NCI-H226 (cell line): ENCODE measurements at places on chromosomes 1 and 21.

DNA sequence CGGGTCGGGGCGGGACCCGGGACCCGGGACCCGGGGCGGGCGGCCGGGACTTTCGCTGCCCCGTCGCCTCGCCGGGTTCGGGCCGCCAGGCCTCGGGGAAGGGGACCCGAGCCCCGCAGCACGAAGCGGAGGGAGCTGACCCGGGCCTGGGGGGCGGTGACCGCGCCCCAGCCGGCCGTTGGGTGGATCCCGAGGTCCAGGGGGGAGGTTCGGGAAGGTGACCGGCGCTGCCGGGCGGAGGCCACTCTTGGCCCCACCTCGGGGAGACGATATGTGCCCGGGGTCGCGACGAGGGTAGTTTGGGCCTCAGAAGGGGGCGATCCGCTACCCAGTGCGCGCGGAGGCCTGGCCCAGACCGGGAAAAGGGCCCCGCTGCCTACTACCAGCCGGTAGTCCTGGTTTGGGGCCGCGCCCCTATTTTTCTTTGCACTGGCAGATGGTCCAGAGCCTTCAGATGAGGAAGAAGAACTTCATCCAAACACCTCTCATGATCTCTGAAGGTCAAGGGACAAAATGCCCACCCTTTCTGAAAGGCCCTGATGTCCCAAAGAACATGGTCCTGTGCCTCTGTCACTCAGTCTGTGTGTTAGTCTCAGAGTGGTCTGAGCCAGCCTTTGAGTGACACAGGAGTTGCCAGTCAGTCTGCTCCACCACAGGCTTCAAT lies 766 bp downstream of the AGO4 start:
- no peak for DNase-seq

DNA sequence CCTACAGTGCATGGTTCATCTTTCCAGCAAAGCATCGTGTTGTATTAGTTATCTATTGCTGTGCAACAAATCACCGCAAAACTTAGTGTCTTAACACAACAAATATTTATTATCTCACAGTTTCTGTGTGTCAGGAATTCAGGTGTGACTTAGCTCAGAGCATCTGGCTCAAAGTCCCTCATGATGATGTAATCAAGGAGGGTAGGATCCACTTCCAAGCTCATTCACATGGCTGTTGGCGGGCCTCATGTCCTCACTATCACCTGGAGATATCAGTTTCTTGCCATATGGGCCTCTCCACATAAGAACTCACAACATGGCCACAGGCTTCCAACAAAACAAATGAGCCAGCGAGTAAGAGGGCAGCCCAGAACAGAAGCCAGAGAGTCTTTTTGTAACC lies 135.6 kb upstream of the GJB5 start:
- DNase-seq: no peak

- DNase-seq: no peak
These were observed 20.9 kb upstream of the HSD3B2 start for GRCh38 chr1:119394085-119394484.

GRCh38 chr21:42515708-42516502 lies 2.3 kb downstream of the SLC37A1 start:
- DNase-seq: no peak

GRCh38 chr1:35448344-35448801 lies 108.8 kb downstream of the KIAA0319L start:
- peak; percentile 83 for DNase-seq

- DNase-seq: no peak
These were observed 22.6 kb upstream of the ASAP3 start for GRCh38 chr1:23506376-23507107.

DNA sequence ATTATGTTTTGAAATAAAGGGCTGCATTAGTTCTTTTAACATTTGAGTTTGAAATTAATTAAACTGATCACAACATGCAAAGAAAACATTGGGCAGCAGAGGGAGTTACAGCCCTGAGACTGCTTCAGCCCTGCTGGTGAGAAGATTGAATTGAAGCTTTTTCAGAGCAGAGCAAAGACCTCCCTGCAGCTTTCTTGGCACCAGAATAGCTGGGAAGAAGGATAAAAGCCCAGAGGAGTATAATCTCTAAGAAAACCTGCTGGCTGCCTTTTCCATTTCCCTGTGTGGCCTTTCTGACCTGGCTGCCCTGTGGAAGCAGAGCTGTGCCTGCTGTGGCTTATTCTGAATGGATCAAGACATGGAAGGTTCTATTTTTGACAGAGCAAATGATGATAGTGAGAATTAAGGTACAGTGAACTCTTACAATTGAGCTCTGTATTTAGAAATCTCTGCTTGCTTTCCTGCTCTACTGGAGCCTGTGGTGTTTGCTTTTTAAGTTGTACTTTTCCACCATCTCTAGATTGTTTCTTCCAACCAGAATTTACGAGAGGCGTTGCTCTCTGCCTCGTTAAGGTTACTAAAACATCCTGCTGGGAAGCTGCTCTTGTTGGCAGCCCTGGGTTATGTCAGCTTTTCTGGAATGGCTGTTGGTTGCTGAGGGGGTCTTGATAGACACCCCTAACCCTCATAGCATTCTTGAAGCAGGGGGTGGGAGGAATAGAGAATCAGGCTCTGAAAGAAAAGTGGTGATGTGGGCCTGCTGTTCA lies 9.9 kb downstream of the SNRPE start:
- peak; percentile 49 for DNase-seq

GRCh38 chr1:228898582-228898992 lies 163.3 kb downstream of the RHOU start:
- DNase-seq: no peak

- no peak for DNase-seq
These were observed 12.4 kb upstream of the SCAF4 start for GRCh38 chr21:31744182-31744800.

GRCh38 chr1:109628540-109629321 lies 9.1 kb downstream of the AMPD2 start:
- DNase-seq: peak; percentile 95

GRCh38 chr1:11748294-11749202 lies 12.6 kb downstream of the AGTRAP start:
- DNase-seq: no peak

DNA sequence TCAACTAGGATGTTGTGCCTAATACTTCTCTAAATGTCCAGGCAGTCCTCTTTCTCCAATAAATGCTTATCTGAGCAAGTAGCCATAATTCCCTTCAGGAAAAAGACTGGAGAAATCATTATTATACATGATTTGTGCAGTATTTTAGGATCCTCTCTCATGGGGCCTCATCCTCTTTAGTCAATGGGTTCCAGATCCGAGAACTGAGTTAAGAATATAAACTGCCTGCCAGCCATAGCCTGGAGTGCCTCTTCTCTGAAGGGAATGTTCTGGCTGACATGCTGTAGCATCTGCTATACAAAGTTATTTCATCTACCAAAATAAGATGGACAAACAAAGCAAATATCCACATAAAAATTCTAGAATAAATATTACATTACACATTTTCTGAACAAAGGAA lies 334.0 kb upstream of the PRMT6 start:
- DNase-seq: no peak

DNA sequence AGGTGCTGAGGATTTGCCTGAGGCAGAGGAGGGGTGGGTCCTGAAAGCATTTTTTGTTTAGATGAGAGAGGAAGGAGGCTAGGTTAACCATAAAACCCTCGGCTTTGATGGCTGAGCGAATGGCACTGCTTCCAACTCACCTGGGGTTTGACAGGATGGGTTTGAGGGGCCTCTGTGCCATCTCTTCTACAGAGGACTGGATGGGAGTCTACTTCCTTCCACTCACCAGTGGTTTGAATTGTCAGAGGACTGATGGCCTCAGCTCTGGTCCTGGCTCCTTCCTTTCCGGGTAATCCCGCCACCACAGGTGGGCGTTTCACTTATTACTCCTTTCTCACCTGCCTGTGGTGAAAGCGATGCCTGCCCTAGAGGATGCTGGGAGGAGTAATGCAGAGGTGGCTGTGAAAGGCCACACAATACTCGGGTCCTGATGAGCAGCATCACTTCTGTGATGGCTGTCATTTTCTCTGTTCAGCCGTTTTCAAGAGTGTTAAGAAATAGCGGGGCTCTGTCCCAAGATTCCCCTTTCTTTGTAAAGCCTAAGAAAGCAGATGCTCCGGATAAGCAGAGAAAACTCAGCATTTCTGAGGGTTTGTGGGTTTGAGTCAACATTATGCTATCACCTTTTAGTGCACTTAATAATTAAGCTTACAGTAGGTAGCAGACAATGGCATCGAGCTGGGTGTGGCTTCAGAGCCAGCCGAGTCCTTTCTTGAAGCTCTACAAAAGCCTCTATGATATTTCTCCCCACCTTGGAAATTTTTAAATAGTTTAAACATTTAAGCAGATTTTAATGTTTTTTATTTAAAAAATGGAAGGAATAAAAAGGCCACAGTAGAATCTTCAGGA lies 220.7 kb downstream of the HLX start:
- DNase-seq: no peak

DNA sequence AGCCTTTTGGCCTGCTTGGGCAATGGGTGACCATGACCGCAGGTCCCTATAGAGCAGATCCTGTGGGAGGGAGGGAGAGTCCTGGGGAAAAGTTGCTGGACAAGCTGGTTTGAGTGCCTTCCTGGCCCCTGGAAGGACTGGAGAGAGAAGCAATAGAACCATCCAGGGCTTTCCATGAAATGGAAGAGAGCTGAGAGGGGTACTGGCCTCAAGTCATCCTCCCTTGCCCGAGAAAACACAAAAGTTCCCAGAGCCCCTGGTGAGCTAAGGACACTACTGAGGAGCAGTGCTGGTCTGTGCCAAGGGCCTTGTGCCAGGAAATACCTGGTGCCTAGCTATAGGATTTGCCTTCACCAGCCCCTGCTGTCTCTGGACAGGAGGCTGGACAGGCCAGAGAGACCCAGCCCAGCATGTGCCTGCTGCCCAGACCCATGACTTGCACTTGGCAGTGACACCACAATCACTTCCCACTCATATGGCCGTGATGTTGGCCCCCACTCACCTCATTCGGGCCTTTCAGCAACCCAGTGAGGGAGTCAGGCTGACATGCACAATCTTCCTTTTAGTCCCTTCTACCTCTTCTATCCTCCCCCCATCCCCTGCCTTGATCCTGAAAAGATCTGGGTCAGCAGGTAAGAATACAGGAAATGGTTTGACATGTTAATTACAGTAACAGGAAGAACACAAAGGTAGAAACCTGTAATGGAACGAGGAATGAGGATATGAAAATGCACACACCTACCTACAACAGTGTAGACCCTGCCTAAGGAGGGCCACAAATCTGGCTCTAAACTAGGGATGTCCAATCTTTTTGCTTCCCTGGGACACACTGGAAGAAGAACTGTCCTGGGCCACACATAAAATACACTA lies 7.0 kb downstream of the SH3BP5L start:
- DNase-seq: no peak

GRCh38 chr1:73778471-73778870 lies 419.5 kb downstream of the LRRIQ3 start:
- no peak for DNase-seq

- peak; percentile 23 for DNase-seq
These were observed 7.1 kb downstream of the HPCA start for GRCh38 chr1:32893198-32894018.

DNA sequence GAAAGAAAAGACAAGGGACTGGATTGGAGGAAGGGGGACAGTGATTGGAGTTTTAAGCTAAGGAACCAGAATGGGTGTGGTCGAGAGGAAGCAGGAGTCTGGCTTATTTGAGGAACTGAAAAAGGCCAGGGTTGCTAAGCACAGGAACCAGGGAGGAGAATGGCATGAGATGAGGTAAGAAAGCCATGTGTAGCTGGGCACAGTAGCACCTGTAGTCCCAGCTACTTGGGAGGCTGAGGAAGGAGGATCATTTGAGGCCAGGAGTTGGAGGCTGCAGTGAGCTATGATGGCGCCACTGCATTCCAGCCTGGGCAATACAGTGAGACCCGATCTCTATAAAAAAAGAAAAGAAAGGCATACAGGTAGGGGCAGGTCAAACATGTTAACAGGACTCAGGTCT lies 8.1 kb upstream of the KHDRBS1 start:
- no peak for DNase-seq

GRCh38 chr1:115062542-115063004 lies 26.7 kb downstream of the TSPAN2 start:
- peak; percentile 99 for DNase-seq

DNA sequence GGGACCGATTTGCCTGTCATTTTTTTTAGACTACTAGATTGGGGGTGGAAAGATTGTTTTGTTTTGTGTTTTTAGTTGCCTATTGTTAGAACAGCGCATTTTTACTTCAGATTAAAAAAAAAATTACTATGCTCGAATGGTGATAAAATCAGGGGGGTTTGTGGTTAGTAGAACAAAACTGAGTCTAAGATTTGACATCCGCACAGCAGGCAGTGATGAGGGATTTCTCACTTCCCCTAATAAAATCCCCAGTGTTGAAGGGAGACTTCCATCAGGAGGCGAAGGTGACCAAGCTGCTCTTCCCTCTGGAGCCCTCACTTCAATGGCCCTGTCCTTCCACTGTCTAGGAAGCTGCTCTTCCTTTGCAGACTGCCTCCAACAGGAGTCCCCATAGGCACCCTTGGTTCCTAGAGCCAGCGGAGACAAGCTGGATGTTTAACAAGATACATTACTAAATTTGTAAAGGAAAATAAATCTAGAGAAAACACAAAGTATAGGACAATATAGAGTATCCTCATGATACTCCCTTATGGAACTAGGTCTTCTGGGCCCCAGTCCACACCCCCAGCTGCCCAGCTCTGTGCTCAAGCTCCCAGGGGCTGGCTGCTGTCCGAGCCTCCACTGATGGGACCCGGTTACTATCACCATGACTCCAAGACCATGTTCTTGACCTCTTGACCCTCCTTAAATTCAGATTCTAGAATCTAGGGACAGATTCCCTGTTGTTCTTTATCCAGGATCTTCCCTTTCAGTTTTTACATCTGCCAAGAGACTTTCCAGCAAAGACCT lies 31.0 kb downstream of the TENT5C start:
- no peak for DNase-seq
